GM18507 (cell line): ENCODE measurements at places on chromosomes 7 and 10.
A peak's percentile ranks its signal among the peaks of the same experiment; 100 is the strongest.

- DNase-seq: no peak
These were observed 76.5 kb downstream of the IMMP2L start for GRCh38 chr7:111485701-111486380.

GRCh38 chr7:131637859-131638258 is 81.4 kb upstream of the PODXL start:
- no peak for DNase-seq

- DNase-seq: no peak
These were observed 8.3 kb downstream of the CSTF2T start for GRCh38 chr10:51691135-51691534.

GRCh38 chr10:34506786-34507185 is 308.3 kb downstream of the PARD3 start:
- no peak for DNase-seq

- DNase-seq: no peak
These were observed 10.9 kb downstream of the SCART1 start for GRCh38 chr10:133464582-133465031.

DNA sequence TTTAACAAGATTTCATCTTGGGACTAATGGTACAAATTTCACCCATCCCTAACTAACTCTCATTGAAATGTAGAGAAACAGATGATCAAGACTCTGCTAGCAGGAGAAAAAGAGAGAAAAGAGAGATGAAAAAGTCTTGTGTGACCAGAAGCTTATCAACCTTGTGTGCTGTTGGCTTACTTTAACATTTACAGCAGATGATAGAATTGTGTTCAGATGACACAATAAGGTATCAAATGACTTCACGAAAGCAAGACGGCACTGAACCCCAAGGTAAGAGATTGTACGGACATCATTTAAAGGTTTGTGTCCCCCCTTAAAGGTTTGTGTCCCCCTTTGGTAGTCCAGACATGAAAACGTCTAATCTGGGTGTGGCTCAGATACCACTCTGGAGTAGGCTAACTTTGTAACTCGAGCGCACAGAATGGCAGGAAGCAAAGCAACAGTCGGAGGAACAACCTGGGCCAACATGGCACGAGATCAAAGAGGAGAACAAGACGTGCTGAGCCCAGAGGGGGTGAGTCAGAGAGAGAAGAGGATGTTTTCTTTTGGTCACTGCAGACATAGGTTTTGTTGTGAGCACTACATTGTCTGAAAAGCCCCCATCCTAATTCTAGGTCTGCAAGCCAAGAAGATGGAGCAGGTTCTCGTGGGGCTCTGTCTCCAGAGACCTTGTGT is 10.4 kb upstream of the LMBR1 start:
- DNase-seq: no peak

GRCh38 chr7:76317782-76318487 is 15.5 kb downstream of the HSPB1 start:
- peak; percentile 96 for DNase-seq

GRCh38 chr7:41730161-41730560 is 27.3 kb upstream of the INHBA start:
- DNase-seq: no peak

DNA sequence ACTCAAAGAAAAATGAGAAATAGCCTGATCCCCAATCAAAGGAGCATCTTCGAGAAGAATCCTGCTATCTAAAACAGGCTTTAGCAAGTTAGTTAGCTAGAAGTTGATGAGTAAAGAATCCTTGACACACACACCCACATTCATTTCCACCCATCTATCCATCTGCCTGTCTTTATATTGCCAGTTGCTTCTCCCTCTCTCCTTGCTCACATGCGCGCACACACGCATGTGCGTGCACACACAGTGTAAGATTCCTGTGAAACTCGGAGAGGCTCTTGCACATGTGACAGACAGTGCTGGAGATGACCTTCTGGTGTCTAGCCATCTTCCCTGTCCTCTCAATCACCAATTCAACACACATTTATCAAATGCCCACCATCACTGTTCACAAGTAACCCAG is 393.3 kb downstream of the PLXNA4 start:
- no peak for DNase-seq

GRCh38 chr10:100751211-100751933 is 6.0 kb downstream of the PAX2 start:
- no peak for DNase-seq

- DNase-seq: no peak
These were observed 43.0 kb downstream of the SCRN1 start for GRCh38 chr7:29946428-29947186.

DNA sequence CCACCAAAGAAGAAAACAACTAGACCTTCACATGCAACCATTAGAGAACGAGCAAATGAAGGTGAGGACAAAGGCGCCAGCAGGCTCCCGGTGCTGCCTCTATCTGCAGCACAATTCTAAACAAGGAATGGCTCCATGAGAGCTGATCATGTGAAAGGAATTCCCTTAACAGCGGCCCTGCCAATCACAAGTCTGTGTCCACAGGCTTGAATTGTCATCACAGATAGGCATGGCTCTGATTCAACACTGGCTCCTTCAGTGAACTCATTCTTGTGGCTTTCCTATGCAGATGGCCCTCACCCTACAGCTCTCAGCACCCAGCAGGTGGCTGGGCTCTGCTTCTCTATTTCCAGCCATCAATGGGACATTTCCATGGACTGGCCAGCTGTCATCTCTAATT is 36.2 kb downstream of the LAMB1 start:
- DNase-seq: no peak

GRCh38 chr10:11104772-11105675 is 87.4 kb downstream of the CELF2 start:
- no peak for DNase-seq
